ENCODE measurements at places on chromosomes 16 and 17.

DNA sequence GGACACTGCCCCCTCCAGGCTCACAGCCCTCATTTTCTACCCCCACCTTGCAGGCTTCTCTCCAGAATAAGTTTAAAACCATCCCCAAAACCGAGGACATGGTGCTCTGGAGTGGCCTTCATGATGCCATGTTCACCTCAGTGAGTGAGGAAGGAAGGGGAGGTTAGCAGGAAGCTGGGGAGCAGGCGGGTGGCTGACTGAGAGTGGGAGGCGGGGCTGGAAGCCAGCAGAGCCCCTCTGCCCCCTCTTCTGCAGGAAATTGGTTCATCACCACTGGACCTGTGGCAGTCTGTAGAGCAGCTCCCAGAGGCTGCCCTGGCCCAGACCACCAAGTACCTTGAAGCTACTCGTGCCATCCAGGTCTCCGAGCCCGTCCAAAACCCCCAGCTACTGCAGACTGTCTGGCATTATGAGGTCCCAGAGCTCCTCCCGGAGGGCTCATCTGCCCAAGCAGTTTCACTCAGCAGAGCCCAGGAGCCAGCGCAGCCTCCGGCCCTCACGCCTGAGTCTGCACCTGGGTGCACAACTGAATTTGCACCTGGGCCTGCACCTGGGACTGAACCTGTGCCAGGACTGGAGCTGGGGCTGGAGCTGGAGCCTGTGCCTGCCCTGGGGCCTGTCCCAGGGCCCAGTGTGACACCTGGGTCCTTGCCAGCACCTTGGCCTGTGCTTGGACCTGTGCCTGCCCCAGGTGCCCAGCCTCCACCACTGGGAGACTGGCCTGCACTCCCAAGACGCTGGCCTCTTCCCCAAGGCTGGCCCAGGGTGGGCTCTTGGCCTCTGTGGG lies 19.0 kb downstream of the C16orf96 start:
- no peak for DNase-seq

- peak; percentile 5 for DNase-seq
These were observed 37.0 kb upstream of the PEMT start for GRCh38 chr17:17628388-17629008.

DNA sequence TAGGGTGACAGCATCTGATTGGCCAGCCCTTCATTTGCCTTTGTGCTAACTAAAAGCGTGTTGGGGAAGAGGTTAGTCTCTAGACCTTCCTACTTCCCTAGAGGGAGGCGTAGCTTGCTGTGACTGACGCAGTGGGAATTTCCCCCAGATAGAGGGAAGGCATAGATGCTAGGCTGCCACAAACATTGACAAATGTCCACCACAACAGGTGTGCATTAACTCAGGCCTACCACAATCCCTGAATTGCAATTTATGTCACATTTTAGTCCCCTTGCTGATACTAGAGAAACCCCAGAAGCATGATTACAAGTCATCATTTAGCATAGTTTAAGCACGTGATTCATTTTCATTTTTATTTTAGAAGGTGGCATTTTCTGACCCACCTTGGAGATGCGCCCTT lies 76.3 kb upstream of the WSB1 start:
- DNase-seq = no peak

DNA sequence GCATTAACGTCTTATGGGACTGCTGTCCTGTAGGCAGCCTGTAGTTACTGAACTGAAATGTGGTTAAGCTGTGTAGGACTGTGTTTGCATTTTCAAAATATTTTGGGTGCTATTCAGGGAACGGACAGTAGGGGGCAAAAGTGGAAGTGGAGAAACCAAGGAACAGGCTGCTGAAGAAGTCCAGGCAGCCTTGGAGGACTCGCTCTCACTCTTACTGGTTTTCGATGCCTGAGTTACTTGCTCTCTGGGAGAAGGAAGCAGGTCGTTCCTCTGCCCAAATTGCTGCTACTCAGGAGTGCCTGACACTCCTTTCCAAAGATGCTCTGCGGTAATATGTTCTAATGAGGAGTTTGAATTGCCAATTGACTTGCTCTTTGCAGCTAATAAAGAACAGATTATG lies 64.5 kb upstream of the RBFOX1 start:
- no peak for DNase-seq

DNA sequence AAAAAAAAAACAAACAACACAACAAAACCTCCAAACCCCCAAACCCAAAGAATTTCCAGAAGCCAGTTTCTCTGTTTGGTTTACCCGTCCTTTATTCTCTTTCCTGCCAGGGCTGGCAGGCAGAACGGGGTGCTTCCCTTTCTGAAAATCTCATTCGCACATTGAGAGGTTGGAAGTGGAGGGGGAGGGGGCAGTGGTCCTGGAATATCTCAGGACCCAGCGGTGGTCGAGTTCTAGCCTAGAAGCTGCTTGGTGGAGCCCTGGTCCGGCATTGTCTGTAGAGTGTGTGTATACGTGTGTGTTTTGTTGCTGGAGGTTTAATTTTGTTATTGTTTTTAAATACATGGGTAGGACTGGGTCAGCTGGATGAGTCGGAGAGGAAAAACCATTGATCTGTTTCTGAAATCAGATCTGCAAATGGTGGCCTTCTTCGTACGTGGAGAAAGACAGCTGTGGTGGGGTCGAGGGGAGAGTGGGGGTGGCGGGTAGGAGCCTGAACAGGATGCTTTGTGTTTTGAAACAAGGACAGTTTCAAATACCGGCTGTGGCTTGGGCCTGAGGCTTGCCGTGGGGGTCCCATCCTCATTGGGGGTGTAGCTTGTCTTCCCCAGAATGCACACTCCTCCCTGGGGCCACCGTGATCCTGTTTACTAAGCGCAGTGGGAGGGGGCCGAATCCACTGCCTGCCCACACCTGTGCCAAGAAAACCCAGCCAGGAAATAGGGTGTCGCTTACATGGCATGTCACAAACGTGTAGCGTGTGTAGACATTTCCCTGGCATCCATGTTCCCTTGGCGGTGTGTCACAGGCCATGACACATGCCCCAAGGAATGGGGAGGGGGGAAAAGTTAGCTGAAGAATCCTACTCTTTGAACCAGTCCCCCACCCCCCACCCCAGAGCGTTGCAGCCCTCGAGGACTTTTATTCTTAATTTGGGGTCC lies 1.6 kb downstream of the CMIP start:
- DNase-seq = no peak

DNA sequence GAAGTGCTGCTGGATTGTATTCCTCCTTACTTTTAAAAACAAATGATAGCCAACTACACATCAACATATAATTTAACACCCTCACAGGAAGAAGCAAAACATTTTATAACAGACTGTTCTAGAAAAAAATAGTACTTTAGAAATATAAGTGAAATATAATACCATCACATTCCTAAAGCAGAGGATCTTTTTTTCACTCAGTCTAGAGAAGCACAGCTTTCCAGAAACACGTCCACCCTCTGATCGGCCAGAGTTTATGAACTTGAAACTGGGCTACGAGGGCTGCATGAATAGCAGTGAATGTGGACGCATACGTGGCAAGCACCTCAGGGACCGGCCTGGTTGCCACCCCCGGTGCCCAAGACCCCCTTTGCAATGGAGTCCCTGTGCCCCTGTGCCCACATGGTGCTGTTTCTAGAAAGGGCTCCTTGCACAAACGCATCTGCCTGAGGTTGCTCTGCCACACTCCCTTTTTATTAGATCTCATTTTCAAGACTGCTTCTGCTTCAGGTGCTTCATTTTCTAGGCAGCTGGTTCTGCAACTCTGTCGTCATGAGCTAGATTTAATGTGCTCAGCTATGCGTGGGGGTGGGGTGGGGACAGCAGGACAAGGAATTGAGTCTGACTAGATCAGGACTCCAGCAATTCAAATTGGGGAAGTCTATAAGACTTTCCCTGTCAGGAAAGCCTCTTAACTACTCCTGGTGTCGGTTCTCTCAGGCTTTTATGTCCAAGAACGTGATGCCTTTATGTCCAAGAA lies 29.1 kb upstream of the ERN1 start:
- DNase-seq = no peak

GRCh38 chr17:5947701-5948180 lies 122.4 kb upstream of the WSCD1 start:
- no peak for DNase-seq

GRCh38 chr17:792277-792676 lies 10.1 kb downstream of the MRM3 start:
- no peak for DNase-seq

DNA sequence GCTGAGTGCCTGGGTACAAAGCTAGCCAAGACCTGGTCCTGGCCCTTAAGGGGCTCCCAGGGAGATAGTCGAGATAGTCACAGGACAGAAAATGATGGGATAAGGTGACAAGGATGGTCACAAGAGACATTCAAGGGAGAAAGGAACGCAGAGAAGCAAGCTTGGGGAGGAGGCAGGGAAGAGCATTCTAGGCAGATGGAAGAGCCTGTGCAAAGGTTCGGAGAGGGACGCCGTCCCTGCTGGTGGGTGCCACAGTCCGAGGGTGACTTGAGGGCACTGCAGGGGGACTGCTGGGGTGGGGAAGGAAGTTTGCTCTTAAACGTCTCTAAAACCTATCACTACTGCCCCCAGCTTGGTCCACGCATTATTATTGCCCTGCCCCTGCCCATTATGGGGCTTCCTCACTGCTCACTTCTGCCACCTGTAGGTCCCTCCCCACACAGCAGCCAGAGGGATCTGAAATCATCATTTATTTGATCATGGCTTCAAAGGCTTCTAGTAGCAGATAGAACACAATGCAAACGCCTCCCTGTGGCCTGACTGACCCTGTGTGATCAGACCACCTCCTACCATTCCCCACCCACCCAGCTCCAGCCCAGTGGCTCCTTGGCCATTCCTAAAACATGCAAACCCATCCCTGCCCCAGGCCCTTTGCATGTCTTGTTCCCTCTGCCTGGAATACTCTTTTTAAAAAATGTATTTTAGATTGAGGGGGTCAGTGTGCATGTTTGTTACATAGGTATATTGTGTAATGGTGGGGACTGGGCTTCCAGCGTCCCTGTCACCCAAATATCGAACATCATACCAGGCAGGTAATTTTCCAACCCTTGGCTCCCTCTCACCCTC lies 60.3 kb downstream of the RMI2 start:
- DNase-seq = peak; percentile 25

DNA sequence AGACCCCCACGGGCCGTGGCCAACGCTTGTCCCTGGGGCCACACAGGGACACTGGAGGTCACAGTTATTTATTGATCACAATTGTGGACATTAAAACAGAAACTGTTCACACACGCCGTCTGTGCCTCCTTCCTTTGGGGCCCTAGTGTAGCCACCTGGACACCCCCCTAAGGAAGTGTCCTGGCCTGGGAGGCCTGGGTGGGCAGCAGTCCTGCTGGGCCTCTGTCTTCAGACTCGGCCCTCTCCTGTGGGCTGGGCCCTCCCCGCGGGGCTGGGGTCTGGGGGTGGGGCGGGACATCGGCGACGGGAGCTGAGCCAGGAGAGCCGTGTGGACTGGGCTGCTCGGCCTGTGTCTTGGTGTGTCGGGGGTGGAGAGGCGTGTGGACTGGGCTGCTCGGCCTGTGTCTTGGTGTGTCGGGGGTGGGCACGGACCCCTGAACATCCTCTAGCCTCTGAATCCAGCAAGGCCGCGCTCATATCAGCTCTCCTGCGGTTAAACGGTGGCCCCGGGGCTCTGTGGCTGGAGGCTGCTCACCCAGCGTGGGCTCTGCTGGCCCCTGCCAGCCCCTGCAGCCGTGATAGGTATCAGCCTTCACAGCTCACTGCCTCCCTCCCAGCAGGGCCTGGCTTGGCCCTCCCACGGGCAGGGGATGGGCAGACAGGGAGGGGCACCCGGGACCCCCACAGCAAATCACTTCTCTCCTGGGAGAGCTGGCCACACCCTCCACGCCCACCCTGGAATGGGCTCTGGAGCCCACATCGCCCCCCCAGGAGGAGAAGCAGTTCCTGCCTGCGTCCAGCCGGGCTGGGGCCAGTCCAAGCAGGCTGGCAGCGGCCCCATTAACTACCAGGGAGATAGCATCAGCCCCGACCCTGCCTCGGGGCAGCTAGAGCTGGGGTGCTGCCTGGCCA lies 1.1 kb upstream of the NHLRC4 start:
- DNase-seq = no peak

- DNase-seq = no peak
These were observed 51.3 kb downstream of the ADCY9 start for GRCh38 chr16:4064950-4065352.

- DNase-seq = no peak
These were observed 262.7 kb upstream of the KCNJ16 start for GRCh38 chr17:69812240-69812837.

DNA sequence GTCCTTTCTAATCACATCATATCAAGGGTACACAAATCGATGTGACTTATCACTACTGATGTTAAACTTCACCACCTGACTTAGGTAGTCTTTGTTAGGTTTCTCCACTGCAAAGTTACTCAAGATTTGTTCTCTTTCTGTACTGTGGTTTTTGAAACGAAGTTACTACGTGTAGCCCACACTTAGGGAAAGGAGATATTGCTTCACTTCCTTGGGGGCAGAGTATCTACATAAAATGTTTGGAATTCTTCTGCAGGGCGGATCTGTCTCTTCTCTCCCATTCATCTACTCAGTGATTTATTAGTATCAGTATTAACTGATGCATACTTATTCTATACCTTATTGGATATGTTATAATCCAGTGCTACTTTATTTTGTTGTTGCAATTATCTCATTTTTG lies 403.6 kb upstream of the MON1B start:
- no peak for DNase-seq
